ENCODE measurements at places on chromosomes 6 and 20.
A peak's percentile ranks its signal among the peaks of the same experiment; 100 is the strongest.

GRCh38 chr6:29965873-29966601 lies 23.7 kb downstream of the HLA-A start:
- peak; percentile 72 for DNase-seq

DNA sequence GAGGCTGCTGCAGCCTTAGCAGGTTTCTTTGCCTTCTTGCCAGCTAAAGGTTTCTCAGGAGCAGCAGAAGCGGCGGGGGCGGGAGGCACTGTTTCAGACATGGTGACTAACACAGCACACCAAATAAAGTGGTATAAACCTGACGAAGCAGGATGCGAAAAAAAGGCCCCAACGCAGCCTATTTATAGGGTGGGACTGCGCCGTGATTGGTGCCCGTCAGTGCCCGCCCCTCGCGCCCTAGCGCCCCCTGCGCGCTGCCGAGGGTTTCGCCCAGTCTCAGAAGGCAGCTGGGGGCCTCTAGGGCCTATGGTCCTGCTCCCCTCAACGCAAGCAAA lies 55.0 kb downstream of the TRIM38 start:
- DNase-seq: no peak

- no peak for DNase-seq
Observed at GRCh38 chr6:1255636-1256365, 56.1 kb upstream of the FOXQ1 start.

DNA sequence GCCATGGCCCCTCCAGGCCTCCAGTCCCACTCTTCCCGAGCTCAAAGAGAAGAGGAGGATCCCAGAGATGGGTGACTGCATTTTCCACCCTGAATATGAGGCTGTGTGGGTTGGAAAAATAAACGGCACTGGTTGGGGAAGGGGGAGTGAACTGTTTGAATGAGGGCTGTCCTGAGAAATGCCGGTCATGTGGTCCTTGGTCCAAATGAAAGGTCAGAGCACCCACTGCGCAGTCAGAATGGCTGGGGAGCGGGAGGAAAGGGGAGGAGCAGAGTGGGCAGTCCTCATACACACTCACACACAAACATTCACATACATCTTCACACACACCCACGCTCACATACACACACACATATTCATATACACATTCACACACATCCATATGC lies 83.1 kb downstream of the MRPL14 start:
- no peak for DNase-seq

DNA sequence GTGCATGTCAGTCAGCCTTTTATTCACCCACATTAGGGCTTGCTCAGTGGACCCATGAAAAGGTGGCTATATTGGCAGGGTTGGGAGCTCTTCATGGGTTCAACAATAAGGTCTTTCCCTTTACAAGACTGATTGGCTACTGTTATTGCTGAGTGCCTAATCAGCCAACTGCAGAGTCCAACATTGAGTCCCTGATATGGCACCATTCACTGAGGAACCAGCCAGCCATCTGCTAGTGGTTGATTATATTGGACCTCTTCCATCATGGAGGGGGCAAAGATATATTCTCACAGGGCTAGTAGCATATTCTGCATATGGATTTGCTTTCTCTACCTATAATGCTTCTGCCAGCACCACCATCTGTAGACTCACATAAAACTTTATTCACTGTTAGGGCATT lies 69.9 kb downstream of the CDKAL1 start:
- no peak for DNase-seq

DNA sequence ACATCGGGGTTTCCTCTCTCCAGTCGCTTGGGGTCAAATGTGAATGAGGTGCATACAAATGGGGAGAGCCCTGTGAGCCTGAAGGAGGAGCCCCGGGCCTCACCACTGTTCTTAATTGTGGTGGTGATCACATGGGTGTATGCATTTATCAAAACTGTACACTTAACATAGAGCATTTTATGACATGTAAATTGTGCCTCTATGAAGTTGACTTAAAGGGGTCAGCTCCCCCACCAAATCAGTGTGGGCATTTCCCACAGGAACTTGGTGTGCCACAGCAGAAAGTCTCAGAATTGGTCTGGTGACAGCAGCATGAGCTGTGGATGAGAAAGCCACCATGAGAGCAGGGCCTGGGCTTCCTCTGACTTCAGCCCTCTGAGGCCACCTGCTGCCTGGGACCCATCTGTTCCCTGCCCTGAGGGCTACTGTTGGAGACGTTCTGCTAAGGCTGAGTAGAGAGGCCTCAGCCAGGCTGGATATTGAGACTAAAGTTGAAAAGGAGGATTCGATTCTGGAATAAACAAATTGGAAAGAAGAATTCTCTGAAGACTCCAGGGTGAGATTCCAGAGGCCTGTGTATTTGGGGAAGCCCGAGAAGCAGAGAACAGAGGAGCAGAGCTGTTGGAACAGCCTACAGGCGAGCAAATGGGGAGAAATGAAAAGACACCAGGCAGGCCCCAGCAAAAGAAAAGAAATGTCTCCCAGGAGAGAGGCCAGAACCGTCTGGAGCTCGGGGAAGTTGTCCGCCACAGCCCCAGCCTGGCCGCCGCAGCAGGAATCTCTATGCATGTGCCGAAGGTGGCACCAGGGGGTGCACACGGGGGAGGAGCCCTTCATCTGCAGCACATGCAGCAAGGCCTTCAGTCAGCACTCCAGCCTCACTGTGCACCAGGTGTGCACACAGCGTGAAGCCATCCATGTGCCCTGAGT lies 37.6 kb upstream of the XRN2 start:
- no peak for DNase-seq

DNA sequence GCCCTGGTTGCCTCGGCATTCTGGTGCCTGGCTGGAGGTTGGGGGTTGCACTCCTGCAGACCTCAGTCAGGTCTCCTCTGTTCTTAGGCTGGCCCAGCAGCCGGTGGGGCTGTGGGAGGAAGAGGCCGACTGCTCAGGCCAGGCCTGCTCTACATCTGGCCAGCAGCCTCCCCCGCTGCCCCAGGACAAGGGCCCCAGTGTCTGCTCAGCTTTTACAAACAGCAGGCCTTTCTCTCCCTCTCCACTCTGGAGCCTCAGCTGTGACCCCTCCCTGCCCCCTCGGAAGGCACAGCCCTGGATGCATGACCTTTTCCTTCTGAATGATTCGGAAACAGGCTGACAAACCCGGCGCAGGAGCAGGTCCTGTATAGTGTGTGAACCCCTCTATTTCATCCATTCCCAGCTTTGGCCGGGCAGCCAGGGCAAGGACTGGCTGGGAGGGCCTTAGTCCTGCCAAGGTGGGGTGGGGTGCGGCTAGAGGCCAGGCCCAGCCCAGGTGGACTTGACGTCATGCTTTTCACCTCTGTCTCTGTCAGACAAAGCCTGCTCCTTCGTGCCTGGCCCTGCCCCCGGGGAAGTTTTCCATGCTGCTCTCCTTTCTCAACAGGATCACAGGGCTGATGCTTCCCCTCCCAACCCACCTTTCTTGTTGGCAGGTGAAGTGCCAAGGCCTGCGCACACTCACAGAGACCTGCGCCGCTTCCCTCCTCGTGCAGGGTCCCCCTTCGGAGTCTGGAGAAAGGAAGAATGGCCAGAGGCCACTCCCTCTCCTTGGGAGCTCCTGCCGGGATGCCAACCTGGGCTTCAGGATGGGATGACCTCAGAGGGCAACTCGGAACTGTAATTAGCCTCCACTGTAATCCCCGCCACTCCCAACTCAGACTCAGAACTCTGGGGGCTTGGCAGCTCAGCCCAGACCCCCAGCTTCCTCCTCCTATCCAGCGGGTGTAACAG lies 10.1 kb upstream of the ITPR3 start:
- no peak for DNase-seq

All from GDM1 (cell line).